ENCODE measurements at places on chromosomes 2 and 18. TPM values are rescaled to one million over a fixed set of nuclear protein-coding genes. Genes with fewer than 3 reads are reported as not detected.

Gene TMEFF2
- polyA plus RNA-seq: 0.05 TPM

Gene PUM2
- 66.8 TPM for polyA plus RNA-seq

Gene PAX3
- polyA plus RNA-seq: 0.05 TPM

Gene GREB1
- polyA plus RNA-seq: 0.43 TPM

Gene CD8B2
- 6.3 TPM for polyA plus RNA-seq

Gene CYBRD1
- 80.7 TPM for polyA plus RNA-seq

Gene ORMDL1
- 256 TPM for polyA plus RNA-seq

Gene VIT
- 2.2 TPM for polyA plus RNA-seq

Gene STAMBP
- 48.8 TPM for polyA plus RNA-seq

Gene LINC00305
- 0.05 TPM for polyA plus RNA-seq

Gene TRAPPC8
- 49.2 TPM for polyA plus RNA-seq

GRCh38 chr2:80719607-80720006 lies 415.1 kb upstream of the LRRTM1 start:
- DNase-seq: no peak

- no peak for DNase-seq
Measured at GRCh38 chr2:191846515-191847476, at the start of gene CAVIN2. Gene CAVIN2, minus strand, starts transcription at chr2:191847088. Its CDS starts 163 bp downstream, at chr2:191846925.

DNA sequence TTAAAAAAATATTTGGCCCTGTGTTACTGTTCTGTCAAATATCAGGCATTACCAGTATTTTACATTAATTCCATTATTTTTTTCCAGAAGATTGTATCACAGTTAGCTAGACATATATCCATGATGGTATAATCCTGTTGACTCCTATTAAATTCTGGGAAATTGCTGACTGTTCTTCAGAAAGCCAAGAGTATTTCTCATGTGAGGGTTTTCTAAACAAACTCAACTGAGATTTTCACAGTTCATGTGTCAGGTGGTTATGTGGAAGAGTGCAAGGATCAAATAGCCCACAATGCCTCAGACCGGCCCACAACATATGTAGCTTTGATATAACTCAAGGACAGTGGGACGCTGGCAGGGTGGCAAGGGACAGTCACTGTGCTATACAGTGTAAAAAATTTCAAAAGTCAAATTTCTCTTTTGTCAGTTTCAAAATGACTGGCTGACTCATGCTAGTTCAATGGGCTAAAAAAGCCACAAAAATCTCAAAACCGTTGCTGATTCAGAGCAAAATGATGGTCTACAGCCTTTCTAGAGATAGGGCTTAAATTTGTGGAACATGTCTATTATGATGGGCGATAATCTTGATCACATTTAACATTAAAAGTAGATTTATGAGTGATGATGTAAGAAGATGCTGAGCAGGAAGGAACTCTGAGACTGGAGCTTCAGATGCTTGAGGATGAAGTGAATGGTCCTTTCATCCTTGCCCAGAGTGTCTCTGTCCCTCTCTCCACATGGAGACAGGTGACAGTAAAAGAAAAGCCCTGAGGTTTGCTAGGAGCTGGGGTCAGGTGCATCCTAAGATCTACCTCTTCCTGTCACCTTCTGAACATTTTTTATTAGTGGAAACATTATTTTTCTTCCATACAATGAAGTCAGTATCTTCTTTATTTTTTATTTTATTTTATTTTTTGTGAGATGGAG lies 175.8 kb upstream of the PIEZO2 start:
- DNase-seq: no peak

DNA sequence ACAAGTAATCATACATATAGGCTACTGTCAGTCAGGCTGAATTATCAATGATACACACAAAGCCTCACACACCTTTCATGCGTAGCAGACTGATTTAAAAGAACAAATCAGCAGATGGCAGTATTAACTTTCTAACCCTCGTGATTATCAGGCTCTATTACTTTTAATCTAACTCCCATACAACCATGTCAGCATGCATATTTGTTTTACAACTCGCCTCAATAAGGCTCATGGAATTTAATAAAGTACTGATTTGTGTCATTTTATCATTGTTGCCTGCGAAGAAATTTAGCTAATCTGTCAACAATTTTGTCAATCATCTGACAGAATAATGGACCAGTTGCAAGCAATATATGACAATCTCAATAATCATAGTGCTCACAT lies 82.8 kb downstream of the SLC25A12 start:
- DNase-seq: peak; percentile 5

DNA sequence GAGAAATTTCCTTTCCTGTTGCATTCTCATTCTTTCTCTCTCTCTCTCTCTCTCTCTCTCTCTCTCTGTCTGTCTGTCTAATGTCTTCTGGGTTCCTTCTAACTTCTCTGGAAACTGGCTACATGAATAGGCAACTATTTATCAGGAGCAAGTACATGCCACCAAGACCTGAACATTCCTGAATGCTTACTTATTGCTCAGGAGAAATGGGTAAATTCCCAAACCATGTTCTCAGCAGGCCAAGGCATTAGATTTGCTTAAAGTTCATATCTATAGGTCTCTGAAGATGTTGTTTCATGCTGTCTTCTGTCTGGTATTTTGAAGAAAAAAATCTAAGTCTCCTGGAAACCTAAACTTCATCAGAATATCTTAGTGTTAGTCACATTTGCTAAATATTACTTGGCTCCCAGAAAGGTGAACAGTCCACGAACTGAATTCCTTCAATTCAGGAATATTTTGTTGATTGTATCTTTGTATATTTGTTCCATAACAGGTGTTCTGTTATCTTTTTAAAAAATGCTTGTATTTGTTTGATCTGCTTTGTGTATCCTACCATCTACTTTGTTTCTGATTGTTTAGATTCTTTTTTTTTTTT lies 77.2 kb upstream of the FIGN start:
- no peak for DNase-seq

DNA sequence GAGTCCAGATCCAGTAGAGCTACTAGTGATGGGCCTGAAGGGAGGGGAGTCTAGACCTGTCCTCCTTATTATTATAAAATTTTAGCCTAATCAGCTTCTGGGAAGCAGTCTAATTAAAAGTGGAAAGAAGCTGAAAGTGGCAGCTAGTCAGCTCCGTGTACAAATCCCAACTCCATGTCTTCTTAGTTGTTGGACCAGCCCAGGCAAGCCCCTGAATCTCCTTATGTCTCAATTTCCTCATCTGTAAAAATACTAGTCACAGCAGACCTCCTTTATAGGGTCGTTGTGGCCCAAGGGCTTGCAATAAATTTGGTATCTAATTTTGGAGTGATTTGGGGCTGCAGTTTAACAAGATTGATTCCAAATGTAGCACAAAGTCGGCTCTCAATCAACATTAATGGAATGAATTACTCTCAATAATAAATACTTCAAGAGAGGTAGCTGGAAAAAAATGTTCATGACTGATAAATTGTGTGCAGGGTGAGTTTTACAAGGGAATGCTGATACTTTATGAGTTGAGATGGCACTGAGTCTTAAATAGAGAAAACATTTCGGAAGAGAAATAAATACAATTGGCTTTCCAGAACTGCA lies 118.3 kb upstream of the NDUFV2 start:
- no peak for DNase-seq

- no peak for DNase-seq
Measured at GRCh38 chr2:235535423-235536130, 41.7 kb downstream of the AGAP1 start.

GRCh38 chr18:199214-199613 lies 40.9 kb downstream of the USP14 start:
- DNase-seq: no peak

DNA sequence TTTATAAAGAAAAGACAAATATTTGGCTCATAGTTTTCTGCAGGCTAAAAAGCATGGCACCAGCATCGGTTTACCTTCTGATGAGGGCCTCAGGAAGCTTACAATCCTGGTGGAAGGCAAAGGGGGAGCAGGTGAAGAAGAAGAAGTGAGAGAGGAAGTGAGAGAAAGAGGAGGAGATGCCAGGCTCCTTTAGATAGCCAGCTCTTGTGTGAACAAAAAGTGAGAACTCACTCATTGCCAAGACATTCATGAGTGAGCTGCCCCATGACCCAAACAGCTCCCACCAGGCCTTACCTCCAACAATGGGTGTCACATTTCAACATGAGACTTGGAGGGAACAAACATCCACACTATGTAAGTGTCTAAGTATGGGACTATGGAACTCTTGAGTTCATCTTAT lies 14.3 kb downstream of the CCDC150 start:
- DNase-seq: no peak

DNA sequence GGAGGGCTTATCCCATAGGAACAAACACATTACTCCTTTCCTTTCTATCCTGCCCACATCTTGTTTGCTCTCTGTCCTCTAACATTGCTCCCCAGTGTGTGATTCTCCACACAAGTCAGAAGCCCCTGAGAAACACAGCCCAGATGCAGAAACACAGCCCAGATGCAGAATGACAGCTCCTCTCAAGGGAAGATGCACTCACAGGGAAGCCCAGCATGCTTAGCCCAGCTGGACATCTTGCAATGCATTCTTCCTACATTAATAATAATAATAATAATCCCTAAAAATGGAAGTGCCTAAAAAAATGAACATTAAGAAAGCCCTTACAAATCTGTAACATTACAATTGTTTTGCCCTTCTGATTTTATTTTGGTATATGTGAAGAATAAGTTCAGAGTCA lies 172.1 kb downstream of the CBLN2 start:
- DNase-seq: no peak

DNA sequence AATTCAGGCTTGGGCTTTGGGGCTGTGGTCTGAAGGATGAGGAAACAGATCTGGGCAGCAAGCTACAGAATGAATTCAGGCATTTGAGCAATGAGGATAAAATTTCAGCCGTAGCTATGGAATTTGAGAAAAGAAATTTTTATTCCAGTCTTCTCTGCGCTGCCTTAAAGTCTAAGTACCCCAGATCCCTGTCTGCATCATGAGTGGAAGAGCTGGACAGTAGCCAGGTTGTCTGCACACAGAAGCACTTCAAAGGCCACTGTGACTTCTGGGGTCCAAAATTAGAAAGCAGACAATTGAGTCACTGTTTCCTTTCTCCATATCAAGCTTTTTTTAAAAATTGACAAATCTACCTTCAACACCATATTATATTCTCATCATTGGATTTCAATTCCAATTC lies 787.6 kb upstream of the GCFC2 start:
- no peak for DNase-seq

GRCh38 chr2:234814374-234814773 lies 137.4 kb upstream of the SH3BP4 start:
- no peak for DNase-seq

- no peak for DNase-seq
Measured at GRCh38 chr2:79799729-79800128, 286.9 kb downstream of the CTNNA2 start.

DNA sequence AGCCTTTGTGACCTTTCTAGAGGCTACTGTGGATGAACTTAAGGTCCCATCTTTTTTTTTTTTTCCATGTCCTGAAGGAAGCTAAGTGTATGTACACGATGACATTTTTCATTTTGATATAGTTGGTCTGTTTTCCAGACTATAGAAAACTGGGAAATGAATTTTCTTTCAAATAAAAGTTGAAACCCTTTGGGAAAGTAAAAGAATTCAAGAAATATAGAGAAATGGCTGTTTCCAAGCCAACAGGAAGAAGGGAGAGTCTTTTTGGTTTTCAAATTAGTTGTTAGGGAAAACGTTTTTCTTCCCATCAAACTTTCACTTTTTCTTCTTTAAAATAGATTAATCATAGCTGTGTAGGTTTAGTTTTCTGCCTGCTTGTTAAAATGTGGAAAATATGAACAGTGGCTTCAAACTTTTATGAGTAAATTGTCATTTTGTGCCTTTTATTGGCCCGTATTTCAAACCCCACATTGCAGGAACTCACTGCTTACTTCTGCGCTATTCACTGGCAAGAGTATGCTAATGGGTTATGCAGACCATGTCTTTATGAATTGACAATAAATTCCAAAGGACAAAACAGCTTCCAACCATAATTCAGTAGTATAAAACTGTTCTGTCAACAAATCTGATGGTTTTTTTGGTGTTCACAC lies 27.7 kb upstream of the LYPD1 start:
- DNase-seq: no peak

GRCh38 chr18:39167990-39168389 lies 1602.4 kb upstream of the CELF4 start:
- DNase-seq: no peak

DNA sequence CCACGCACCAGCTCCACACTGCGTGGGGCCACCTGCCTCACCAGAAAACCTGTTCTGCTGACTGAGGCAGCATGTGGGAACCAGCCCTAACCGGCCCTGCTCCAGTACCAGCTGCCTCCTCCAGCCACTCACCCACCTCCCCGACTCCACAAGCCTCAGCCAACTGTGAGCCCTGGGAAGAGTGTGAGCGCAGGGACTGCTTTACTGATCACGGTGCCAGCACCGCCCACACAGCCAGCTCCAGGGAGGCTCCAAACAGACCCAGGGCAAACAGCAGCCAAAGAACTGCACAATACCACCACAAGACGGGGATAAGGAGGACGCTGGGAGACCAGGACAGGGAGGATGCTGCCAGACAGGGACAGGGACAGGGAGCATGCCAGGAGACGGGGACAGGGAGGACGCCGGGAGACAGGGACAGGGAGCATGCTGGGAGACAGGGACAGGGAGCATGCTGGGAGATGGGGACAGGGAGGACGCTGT lies 28.4 kb downstream of the EIPR1 start:
- no peak for DNase-seq

GRCh38 chr18:14924226-14924625 lies 176.3 kb downstream of the ANKRD30B start:
- no peak for DNase-seq

DNA sequence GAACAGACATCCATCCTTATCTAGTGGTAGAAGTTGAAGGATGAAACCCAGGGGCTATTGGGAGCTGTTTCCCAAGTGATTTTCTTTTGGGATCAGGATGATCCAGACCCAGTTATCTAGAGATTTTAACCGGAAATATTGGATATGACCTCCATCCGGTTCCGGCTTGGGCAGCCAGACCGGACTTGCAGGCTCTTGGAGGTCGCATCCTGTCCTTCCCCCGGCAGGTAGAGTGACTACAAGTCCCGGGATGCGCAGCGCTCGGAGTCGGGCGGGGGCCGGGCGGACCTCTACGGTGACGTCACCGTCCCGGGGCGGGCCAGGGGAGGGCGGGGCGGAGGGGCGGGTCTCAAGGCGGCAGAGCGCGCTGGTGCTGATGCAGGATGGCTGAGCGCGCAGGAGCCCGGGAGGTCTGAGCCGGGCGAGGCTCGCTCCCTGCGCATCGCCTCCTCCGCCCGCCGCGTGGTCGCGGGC lies at the start of gene KIF5C:
TSS of gene KIF5C (plus strand) at position 360 of the 474 bp plus-strand sequence. CDS start 391 bp downstream, outside the sequence.
- peak; percentile 75 for DNase-seq

- DNase-seq: no peak
Measured at GRCh38 chr2:241136661-241137260, 12.5 kb downstream of the PASK start.
